Left lung (tissue), 14 donors: ENCODE measurements at places on chromosomes 6 and 20.

DNA sequence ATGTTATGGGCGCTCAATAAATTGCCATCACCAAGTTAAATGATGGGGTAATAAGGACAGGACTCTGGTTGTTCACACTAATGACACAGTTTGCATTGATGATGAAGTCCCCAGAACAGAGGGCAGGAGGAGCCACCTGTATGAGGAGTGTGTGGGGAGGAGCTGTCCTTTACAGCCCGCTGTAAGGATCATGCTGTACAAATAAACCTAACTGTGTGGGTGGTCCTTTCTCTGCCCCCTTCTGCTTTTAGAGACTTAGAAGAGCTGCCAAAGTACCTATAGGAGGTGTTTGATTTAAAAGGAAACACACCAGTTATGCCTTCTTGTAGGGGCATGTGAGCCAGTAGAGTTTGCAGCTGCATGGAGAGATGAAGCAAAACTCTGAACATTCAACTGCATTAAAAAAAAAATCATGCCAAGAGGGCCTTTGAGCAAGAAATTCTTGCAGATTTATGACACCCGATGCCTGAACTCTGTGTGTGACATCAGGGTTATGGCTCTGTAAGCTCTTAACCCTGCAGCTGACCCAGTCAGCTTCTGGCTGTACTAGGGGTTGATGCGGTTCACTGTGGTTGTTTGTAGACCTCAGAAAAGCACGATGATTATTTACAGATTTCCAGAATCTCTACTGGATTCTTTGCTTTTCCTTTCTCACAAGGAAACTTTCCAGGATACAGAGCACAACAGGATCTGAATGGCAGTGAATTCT, 67.4 kb downstream of the UST start:
- H3K27ac ChIP-seq = no peak overlapping the region
- H3K36me3 ChIP-seq = no peaks in the 10 kb centered on the region
- no peak for DNase-seq
- H3K4me1 ChIP-seq = no peaks in the 10 kb centered on the region
- no peaks in the 10 kb centered on the region for H3K27me3 ChIP-seq

DNA sequence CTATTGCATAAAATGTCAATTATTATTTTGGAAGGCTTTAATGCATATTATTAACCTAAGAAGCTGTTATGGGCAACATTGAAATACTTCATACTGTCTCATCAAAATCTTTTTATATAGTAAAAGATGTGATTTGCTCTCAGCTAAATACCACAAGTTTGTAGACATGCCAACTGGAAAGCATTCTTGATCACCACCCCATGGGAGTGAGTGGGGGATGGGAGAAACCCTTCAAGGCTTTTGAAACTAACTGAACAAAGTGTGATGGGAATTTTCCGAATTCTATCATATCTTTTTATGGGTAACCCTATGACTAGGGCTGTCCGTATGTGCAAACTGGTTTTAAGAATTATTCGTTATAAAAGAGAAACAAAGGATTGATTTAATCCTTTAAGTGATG, 377.3 kb upstream of the JAG1 start:
- DNase-seq = no peak
- H3K4me3 ChIP-seq = no peak overlapping the region
- H3K36me3 ChIP-seq = no peaks in the 10 kb centered on the region

DNA sequence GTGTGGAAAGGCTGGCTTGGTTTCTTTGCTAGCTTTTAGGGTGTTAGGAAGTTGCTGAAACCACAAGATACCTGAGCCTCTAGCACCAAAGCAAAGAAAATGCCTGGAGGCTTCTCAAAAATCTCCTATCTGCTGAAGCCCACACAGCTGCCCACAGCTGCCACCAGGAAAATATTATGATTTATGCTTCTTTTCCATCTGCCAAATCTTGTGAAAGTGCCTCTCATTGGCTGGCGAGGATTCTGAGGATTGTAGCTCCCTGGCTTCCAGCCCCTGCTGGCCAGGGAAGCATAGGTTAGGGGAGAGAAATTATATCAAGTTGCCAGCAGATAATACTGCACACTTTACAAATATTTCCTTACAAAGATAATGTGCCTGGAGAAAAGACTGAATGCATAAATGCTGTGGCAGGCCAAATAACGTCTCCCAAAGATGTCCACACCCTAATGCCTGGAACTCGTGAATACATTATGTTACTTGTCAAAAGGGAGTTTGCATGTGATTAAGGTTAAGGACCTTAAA, 98.4 kb downstream of the MRPL14 start:
- H3K36me3 ChIP-seq = no peaks in the 10 kb centered on the region
- H3K4me3 ChIP-seq = no peak overlapping the region
- no peak for DNase-seq

DNA sequence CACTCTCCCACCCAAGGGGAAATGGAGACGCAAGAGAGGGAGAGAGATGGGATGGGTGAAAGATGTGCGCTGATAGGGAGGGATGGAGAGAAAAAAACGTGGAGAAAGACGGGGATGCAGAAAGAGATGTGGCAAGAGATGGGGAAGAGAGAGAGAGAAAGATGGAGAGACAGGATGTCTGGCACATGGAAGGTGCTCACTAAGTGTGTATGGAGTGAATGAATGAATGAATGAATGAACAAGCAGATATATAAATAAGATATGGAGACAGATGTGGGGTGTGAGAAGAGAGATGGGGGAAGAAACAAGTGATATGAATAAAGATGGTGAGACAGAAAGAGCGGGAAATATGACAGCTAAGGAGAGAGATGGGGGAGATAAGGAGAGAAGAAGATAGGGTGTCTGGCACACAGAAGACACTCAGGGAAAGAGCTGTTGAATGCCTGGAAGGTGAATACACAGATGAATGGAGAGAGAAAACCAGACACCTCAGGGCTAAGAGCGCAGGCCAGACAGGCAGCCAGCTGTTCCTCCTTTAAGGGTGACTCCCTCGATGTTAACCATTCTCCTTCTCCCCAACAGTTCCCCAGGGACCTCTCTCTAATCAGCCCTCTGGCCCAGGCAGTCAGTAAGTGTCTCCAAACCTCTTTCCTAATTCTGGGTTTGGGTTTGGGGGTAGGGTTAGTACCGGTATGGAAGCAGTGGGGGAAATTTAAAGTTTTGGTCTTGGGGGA, 754 bp downstream of the TNF start:
- peaks cover 17% of the 10 kb centered on the region for H3K36me3 ChIP-seq
- H3K4me3 ChIP-seq = peak overlapping the region; percentile 56
- peaks cover 4% of the 10 kb centered on the region for H3K27me3 ChIP-seq
- DNase-seq = no peak

GRCh38 chr6:123016431-123017103, 20.5 kb downstream of the CLVS2 start:
- no peak for DNase-seq
- no peaks in the 10 kb centered on the region for H3K27me3 ChIP-seq
- H3K4me3 ChIP-seq = no peak overlapping the region
- H3K36me3 ChIP-seq = no peaks in the 10 kb centered on the region
- no peak overlapping the region for H3K27ac ChIP-seq

GRCh38 chr6:11605507-11605905, 68.0 kb downstream of the TMEM170B start:
- no peak overlapping the region for H3K4me3 ChIP-seq
- no peak for DNase-seq

GRCh38 chr20:61773926-61774587, 291.6 kb downstream of the TAF4 start:
- no peaks in the 10 kb centered on the region for H3K4me1 ChIP-seq
- no peaks in the 10 kb centered on the region for H3K27me3 ChIP-seq
- H3K36me3 ChIP-seq = no peaks in the 10 kb centered on the region
- H3K27ac ChIP-seq = no peak overlapping the region

GRCh38 chr6:32844839-32845383, 1.1 kb upstream of the PSMB8 start:
- H3K36me3 ChIP-seq = peaks cover 79% of the 10 kb centered on the region
- H3K4me1 ChIP-seq = peaks cover 85% of the 10 kb centered on the region
- peak overlapping the region; percentile 83 for H3K4me3 ChIP-seq
- peak overlapping the region; percentile 97 for H3K27ac ChIP-seq
- no peak for DNase-seq
- no peaks in the 10 kb centered on the region for H3K27me3 ChIP-seq

- DNase-seq = no peak
- H3K36me3 ChIP-seq = no peaks in the 10 kb centered on the region
- H3K4me1 ChIP-seq = peaks cover 4% of the 10 kb centered on the region
Measured at GRCh38 chr6:17388365-17388764, 5.0 kb upstream of the CAP2 start.

DNA sequence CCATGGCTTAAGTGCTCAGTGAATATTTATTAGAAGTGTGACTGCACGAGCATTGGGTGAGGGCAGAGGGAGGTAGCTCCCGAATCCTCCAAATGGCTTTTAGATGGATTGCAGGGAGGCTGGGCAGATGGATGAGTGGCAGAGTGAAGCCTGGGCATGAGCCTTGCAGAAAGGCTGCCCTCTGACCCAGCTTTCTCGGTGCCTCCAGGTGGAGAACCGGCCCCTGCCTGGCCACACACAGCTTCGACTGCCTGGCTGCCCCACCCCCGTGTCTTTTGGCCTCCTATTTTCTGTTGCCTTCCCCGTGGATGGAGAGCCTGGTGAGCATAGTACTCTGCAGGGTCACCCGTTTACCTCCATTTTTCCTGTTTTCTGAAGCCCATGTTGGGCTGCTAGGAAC, 3.4 kb downstream of the VARS2 start:
- no peak overlapping the region for H3K4me3 ChIP-seq
- no peak for DNase-seq
- no peaks in the 10 kb centered on the region for H3K36me3 ChIP-seq
- H3K27me3 ChIP-seq = no peaks in the 10 kb centered on the region
- H3K27ac ChIP-seq = no peak overlapping the region

GRCh38 chr6:32982084-32982701, 13.8 kb downstream of the BRD2 start:
- H3K27ac ChIP-seq = peak overlapping the region; percentile 20
- H3K4me1 ChIP-seq = no peaks in the 10 kb centered on the region
- H3K36me3 ChIP-seq = peaks cover 52% of the 10 kb centered on the region
- DNase-seq = peak; percentile 34
- H3K27me3 ChIP-seq = no peaks in the 10 kb centered on the region

DNA sequence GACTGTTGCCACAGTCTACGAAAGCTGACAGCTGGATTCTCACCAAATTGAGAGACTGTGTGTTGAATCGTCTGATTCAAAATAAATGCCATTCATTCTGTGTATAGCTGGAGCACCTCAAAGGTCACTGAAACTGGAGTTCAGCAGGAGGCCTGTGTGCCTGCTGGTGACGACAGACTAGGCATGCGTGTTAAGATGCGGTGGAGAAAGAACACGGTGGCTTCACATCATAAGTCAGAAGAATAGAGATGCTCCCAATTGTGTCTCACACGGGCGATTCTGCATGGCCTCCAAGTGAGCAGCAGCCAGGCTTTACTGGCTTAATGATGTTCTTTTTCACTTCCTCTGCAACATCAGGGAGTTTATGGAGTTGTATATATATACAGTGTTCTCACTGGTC, 32.3 kb downstream of the SNHG17 start:
- no peaks in the 10 kb centered on the region for H3K4me1 ChIP-seq
- no peak for DNase-seq
- H3K27ac ChIP-seq = no peak overlapping the region
- H3K36me3 ChIP-seq = no peaks in the 10 kb centered on the region
- no peak overlapping the region for H3K4me3 ChIP-seq

GRCh38 chr20:6184086-6184485, 61.3 kb upstream of the FERMT1 start:
- H3K4me3 ChIP-seq = no peak overlapping the region
- no peaks in the 10 kb centered on the region for H3K27me3 ChIP-seq
- H3K27ac ChIP-seq = no peak overlapping the region
- DNase-seq = no peak
- no peaks in the 10 kb centered on the region for H3K36me3 ChIP-seq

GRCh38 chr20:57386762-57387161, 4.4 kb upstream of the RBM38 start:
- no peak for DNase-seq
- no peaks in the 10 kb centered on the region for H3K4me1 ChIP-seq
- no peak overlapping the region for H3K27ac ChIP-seq

- no peak overlapping the region for H3K27ac ChIP-seq
- H3K4me1 ChIP-seq = no peaks in the 10 kb centered on the region
- no peak overlapping the region for H3K4me3 ChIP-seq
- DNase-seq = no peak
Measured at GRCh38 chr6:45813943-45814342, 201.7 kb downstream of the CLIC5 start.

DNA sequence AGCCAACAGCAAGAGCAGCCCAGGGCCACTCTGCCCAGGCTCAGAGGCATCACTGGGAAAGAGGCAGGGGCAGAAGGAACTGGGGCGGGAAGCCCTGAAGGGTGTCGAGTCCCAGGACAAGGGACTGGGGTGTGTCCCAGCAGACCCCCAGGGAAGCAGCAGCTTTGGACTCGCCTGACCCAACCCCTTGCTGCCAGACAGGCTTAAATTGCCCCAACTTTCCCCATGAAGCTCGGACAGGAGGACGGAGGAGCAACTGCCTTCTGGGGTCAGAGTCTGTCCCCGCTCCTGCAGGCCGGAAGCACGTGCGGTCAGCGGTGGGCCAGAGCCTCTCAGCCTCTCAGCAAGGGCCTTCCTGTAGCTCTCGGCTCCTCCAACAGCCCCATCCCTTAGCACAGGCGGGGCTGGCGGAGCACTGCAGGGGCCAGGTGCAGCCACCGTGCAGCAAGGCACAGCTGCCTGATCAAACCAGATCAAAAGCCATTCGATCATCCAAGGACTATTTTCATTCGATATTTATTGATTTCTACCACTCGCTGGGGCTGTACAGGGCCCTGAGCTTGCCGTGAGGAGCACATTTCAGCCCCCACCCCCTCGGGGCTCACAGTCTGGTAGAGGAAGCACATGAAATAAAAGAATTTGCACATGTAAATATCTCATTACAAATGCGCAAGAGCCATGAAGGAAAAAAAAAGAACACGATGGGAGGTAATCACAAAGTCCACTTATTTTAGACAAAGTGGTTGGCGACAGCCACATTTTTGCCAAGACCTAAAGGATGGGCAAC, 31.8 kb upstream of the STX16 start:
- no peak overlapping the region for H3K27ac ChIP-seq
- no peak for DNase-seq
- peaks cover 40% of the 10 kb centered on the region for H3K27me3 ChIP-seq
- no peak overlapping the region for H3K4me3 ChIP-seq

DNA sequence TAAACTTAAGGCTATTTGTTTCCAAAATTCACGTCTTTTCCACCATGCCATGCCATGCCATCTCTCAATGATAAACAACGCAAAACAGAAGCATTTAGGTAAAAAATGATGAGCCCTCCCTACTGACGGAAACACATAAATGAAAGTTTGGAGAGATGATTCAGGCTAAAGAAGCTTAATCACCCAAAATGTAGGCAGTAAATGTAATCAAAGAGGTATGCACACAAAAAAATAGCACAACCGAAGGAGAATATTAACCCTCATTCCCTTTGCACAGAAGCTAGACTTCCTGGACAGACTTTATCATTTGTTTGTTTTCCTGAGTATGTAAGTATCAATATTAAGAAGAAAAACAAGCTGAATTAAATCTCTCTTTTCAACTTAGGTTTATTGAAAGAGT, 28.8 kb downstream of the DCDC2 start:
- no peaks in the 10 kb centered on the region for H3K36me3 ChIP-seq
- no peak for DNase-seq
- H3K27me3 ChIP-seq = no peaks in the 10 kb centered on the region
- H3K4me1 ChIP-seq = no peaks in the 10 kb centered on the region
- no peak overlapping the region for H3K27ac ChIP-seq
- H3K4me3 ChIP-seq = no peak overlapping the region
